ENCODE measurements at places on chromosomes 2 and 18.

DNA sequence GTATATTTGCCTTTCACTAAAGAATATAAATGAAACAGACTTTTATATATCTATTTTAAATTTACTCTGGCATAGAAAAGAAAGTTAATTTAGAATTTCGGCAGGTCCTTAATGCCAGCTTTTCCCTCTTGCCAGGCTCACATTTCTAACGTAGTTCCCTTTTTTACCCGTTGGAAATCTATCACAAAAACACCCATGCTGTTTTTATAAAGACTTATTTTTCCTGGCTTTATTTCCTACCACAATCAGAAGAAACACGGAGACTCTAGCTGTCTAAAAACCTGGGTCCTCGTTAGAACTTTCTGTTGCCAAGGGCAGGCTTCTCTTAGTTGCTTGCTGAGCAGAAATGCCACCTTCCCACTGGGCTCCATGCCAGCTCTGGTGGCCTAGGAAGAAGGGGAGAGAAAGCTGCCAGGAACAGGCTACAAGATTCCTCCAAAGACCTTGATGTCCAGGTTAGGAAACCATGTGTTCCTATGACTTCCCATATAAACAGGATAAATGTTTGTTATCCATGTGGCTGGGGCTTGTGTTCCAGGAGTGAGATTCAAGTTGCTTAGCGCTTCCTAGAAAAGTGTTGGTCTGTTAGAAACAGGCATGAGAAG is 17.8 kb upstream of the TMEM18 start:
- no peak for DNase-seq

GRCh38 chr2:51472783-51473182 is 440.9 kb upstream of the NRXN1 start:
- DNase-seq, result no peak

- no peak for DNase-seq
Measured at GRCh38 chr2:90076311-90076710, 1384.8 kb downstream of the RPIA start.

DNA sequence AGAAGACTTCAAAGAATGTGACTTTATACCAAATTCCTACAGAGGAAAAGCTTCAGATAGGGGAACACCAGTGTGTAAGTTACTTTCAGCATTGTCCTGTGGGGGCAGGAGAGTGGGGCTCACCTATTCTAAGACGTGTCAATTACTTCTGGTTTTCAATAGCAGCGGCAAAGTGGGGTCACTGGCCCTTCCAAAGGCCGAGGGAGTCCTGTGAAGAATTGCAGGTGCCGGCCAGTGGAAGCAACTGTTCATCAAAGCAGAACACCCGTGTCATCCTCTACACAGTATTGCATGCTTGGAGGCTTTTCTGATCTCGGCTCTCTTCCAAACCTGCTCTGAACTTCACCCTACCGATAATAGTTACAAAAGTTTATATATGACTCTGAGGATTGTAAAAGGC is 1176.5 kb upstream of the TMEFF2 start:
- DNase-seq, result no peak

DNA sequence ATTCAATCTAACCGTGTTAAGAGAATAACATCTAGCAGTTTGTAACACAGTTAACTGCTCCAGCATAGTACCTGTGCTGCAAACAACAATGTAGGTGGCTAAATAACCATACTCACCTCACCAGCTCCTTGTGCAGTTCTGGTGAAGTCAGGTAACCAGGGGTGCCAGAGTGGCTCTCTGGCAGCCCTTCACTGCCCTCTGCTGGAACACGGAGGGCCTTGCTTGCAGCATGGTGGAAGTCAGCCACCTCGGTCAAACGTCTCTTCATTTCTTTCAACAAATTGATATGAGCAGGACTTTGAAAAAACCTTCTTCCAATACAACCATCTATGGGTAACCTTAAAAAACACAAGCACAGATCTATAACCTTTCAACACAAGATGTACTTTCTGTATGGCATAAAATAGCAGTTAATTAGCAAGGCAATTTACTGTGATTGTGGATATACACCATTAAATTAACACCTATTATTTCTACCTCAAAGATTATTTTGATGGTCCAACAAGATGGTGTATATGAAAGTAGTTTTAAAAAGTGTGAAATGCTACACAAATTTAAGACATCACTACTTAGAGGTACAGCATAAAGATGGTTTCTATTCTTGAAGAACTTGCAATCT is 56.6 kb downstream of the EPG5 start:
- DNase-seq, result peak; percentile 6

- DNase-seq, result no peak
Measured at GRCh38 chr2:42987112-42987922, 194.9 kb upstream of the HAAO start.

DNA sequence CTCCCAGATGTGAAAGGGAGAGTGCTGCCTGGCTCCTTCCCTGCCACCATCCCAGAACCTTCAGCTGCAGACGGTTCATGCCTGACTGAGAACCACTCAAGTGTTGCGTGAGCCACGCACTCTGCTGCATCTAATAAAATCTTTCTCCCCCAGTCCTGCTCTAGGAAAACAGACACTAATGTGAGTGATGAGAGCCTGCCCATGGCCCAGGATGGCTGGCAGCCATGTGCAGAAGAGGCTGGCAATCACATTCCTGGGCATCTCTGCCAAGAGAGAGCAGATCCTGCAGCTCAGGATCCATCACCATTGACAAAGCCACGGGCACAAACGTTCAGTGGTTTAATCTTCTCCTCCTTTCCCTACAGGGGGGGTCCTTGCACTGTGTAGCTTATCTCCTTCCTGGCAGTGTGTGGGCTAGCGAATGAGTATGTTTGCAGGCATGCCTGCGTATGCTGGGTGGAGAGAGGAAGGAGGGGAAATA is 477.5 kb downstream of the SLC4A3 start:
- DNase-seq, result peak; percentile 45

DNA sequence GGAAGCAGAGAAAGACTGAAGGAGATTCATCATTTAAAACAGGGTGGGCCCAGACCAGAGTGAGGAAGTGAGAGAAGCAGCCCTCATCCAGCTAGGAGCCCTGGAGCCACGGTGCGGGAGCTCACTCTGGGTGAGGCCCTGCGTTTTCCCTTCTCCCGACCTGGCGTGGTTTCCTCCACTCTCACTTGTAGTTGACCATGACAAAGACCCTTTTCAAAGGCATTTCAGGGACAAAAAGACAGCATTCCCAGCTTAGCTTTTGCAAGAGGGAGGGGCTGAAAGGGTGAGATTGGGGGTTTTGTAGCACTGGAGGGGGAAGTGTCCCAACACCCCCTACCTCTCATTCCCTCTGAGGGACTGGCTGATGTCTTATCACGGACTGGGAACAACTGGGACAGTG is 56.6 kb downstream of the TRPM8 start:
- DNase-seq, result no peak

DNA sequence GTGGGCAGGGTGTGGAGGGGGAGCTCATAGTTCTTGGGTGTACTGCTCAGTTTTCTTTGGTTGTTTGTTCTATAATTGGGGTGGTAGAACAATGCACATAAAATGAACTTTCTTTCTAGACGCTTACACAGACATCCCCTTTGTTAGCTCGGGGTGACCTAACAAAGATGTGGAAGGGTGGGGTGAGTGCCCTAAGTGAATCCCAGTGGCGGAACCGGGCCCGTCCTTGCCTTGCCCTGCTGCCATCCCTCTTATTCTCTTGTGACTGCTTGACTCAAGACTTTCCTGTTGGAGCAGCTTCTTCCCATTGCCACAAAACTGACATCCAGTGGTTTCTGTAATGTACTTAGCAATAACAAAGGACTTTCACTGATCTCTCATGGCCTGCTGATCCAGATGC is 268.1 kb downstream of the PTGR3 start:
- no peak for DNase-seq

GRCh38 chr2:216206821-216207220 is 97.7 kb downstream of the XRCC5 start:
- DNase-seq, result no peak

DNA sequence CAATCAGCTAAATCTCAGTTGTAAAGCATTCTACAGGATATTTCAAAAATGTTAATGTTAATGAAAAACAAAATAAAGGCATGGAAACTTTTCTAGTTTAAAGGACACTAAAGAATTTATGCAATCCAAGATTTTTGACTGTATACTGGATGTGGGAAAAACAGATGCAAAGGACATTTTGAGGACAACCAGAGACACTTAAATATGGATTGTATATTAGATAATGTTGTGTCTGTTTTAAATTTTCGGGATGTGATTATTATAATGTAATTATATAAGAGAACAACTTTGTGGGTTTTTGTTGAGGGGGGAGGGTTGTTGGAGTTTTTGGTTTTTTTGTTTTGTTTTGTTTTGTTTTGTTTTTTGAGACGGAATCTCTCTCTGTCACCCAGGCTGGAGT is 30.9 kb downstream of the PSMA8 start:
- no peak for DNase-seq

GRCh38 chr18:37222354-37222998 is 343.1 kb downstream of the CELF4 start:
- DNase-seq, result no peak

DNA sequence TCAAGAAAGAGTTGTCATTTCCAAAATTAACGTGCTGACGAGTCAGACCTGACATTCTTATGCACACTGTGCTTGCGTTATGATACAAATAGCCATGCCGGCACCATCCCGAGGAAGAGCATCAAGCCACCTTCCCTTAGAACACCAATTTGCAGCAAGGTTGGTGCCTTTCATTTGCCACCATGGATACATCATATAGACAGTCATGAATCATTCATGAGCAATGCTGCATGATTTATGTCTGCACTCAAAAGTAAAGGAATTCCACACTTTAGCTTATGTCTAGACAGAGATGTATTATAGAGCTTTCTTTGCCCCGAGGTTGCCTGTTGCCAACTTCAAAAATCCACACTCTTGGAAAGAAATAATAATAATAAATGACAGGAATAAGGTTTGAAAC is 166.9 kb downstream of the VWC2L start:
- DNase-seq, result no peak

DNA sequence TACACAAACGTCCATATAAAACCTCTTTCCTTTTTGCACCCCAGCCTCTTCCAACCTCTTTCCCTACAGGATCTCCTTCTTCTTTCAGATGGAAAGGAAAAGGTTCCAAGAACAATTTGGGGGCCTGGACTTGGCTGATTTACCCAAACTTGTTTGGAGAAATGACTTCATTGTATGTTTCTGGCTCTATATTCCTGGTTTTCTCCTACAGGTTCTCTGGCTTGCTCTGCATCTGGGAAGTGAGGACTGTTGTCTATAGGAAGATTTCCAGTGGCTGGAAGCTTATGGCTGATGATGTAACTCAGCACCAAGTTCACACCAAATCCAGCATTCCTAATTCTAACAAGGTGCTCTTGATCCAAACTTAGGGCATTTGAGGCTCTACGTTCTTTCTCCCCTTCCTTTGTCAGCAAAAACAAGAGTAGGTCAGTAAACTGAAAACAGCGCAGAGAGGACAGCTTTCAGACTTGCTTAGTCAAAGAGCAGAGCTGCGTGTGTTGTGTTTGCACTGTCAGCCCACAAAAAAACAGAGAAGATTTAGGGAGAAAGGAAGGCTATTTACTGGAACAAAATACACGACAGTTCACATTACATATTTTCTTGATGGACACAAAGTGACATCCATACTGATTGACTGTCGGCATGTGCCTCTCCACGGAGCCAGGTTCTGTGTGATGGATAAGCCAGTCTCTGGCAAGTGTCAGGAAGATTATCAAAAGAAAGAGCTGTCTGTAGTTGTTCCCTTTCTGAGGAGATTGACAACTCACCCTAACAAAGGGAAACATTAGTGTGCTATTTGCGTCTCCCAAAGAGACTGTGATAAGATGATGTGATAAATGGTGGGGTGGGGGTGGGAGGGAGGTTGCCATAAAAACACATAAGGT is 39.7 kb downstream of the CDCA7 start:
- DNase-seq, result no peak

DNA sequence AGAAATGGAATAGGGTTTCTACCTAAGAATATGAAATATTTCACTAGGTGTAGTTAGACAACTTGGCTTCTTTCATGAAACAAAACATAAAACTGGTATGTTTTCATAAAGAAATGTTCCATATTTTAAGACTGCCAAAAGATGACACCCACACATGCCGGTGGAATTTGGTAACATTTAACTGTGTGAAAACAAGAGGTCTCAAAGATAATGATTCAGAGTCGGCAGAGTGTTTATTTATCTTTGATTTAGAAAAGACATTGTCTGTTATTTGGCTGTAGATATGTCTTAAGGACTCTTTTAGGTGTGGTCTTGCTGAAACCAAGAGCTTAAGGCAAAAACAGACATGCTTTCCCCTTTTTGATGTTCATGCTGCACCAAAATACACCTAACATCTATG is 63.5 kb upstream of the FN1 start:
- DNase-seq, result no peak

DNA sequence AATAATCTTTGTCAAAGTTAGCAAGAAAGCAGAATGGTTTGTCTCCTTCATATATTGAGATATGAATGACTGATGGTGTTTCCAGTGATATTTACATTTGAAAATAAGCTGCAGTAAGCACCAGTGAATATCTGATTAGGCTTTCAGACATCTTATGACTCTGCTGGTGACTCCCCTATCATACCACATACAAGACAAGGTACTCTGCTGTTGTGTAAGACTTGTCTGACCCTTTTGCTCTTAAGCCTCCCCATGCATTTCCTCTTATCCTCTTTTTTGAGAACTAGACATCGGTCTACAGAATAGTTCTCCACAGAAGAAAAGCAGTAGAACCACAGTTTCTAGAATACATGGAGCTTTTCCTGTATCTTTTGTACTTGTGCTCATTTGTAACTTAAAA is 9.3 kb downstream of the POLI start:
- DNase-seq, result no peak

DNA sequence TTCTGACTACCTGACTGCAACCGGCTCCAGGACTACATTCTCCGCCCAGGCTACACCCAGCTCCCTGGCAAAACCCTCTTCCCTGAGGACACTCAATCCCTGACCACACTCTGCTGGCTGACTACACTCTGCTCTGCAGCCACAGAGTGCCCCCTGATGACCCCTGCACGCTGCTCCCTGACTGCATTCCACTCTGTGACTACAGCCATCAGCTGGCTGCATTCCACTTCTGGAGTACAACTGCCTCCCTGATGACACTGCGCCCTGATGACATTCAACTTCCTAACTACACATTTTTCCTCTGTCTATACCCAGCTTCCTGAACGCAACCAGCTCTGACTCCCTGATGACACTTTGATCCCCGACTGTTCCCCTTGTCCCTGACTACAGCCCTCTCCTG is 71.3 kb upstream of the NRXN1 start:
- DNase-seq, result peak; percentile 17

- DNase-seq, result no peak
Measured at GRCh38 chr2:237714690-237715458, 83.7 kb upstream of the RBM44 start.

DNA sequence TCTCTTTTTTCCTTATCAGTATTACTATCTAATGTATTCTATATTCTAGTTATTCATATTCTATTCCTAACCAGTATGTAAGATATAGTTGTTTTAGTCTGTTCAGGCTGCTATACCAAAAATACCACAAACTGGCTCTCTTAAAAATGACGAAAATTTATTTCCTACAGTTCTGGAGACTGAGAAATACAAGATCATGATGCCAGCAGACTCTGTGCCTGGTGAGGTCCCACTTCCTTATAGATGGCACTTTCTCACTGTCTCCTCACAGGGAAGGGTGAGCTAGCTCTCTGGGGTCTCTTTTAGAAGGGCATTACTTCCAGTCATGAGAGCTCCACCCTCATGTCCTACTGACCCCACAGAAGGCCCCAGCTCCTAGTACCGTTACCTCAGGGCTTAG is 4.8 kb upstream of the ARHGAP15 start:
- DNase-seq, result no peak

- DNase-seq, result no peak
Measured at GRCh38 chr2:37191253-37191652, 2.8 kb upstream of the SULT6B1 start.
